ENCODE measurements at places on chromosomes 5 and 9. TPM values are rescaled to one million over a fixed set of nuclear protein-coding genes. Genes with fewer than 3 reads are reported as not detected.

PPIC gene
- 31.5 TPM for polyA plus RNA-seq

IGFBPL1 gene
- polyA plus RNA-seq = 1.3 TPM

GRCh38 chr5:59178482-59178881, 595.6 kb downstream of the RAB3C start:
- no peak for DNase-seq

GRCh38 chr5:146339715-146340259, 1.1 kb downstream of the POU4F3 start:
- no peak for DNase-seq

LCN1 gene
- polyA plus RNA-seq = not detected

DNA sequence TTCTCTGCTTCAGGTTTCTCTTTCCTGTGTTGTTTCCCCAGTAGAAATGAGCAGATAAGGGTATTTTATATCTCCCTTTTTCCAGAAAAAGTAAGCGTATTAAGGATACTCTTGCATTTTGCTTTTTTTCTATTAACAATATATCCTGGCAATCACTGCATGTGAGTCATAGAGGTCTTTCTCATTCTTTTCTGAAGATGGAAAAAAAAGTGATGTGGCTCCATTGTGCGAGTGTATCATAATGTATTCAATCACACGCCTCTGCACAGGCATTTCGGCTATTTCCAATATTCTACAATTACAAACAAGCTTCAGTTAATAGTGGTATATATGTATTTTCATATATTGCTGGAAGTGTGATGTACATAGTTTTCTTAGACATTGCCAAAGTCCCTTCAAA, 155.9 kb downstream of the MED27 start:
- no peak for DNase-seq

GRCh38 chr5:159854916-159855315, 61.4 kb upstream of the ADRA1B start:
- no peak for DNase-seq

DNA sequence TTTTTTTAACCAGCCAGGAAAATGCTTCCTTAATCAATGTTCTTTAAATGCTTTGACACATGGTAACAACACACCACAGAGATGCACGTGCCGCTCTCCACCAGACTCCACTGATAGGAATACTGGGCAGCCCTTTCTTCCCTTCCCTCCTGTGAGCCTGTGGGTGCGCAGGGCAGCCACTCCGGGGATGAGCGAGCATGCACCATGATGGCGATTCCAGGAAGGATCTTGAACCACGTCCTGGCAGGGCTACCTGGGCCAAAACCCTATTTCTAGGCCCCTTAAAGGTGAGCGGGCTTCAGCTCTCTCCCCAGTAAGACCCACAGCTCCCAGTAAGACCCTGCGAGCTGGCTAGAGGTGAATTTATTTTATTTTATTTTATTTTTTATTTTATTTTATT, 128.2 kb downstream of the MVB12B start:
- DNase-seq = no peak

- no peak for DNase-seq
These were observed 53.1 kb downstream of the TSPAN17 start for GRCh38 chr5:176700239-176700847.

OTP gene
- polyA plus RNA-seq = not detected
